ENCODE measurements at places on chromosomes 7 and 10. TPM values are rescaled to one million over a fixed set of nuclear protein-coding genes. Genes with fewer than 3 reads are reported as not detected.

ABCB4 gene
- polyA plus RNA-seq = not detected

CALML3 gene
- not detected for polyA plus RNA-seq

GDF10 gene
- polyA plus RNA-seq = 0.69 TPM

GPRIN2 gene
- not detected for polyA plus RNA-seq

SEMA3C gene
- not detected for polyA plus RNA-seq

SLC26A5 gene
- not detected for polyA plus RNA-seq
